ENCODE measurements at places on chromosomes 7 and 10.
A peak's percentile ranks its signal among the peaks of the same experiment; 100 is the strongest.

GRCh38 chr10:114420811-114421485 lies 16.6 kb upstream of the AFAP1L2 start:
- no peak for DNase-seq

GRCh38 chr10:91349381-91349780 lies 60.8 kb upstream of the HECTD2 start:
- no peak for DNase-seq

GRCh38 chr7:142923391-142923790 lies 10.2 kb downstream of the TRPV5 start:
- no peak for DNase-seq

DNA sequence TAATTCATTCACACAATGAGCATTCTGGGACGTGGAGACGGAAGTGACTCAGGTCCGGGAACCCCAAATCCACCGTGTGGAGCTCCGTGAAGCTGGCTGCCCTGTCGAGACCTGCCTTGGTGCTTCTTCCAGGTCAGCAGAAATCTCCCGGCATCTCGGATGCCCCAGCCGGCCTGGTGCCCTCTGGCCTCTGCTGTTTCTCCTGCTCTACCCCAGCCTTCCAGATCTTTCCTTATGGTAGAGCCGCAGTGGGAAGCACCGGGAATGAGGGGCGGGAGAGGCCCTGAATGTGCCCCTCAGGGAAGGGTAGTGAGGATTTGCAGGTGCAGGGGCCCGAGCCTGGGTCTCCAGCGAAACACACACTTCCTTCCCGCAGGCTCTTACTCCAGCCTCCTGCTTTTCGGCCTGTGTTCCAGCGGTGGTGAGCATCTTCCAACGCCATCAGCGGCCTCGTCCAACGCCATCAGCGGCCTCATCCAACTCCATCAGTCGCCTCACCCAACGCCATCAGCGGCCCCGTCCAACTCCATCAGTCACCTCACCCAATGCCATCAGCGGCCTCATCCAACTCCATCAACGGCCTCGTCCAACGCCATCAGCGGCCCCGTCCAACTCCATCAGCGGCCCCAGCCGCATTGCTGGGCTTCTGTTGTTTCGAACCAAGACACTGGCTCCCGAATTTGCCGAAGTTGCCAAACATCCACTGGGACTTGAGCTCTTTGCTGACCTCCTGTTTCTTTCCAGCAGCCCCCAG lies 57.1 kb upstream of the PDGFA start:
- no peak for DNase-seq

- DNase-seq, result no peak
These were observed 522.1 kb upstream of the FOXK1 start for GRCh38 chr7:4159761-4160554.

GRCh38 chr10:99612167-99612831 lies 7.9 kb downstream of the SLC25A28 start:
- peak; percentile 23 for DNase-seq

- no peak for DNase-seq
These were observed 1243.2 kb downstream of the SORCS1 start for GRCh38 chr10:105921348-105921747.

GRCh38 chr10:54259104-54259503 lies 541.9 kb downstream of the PCDH15 start:
- no peak for DNase-seq

DNA sequence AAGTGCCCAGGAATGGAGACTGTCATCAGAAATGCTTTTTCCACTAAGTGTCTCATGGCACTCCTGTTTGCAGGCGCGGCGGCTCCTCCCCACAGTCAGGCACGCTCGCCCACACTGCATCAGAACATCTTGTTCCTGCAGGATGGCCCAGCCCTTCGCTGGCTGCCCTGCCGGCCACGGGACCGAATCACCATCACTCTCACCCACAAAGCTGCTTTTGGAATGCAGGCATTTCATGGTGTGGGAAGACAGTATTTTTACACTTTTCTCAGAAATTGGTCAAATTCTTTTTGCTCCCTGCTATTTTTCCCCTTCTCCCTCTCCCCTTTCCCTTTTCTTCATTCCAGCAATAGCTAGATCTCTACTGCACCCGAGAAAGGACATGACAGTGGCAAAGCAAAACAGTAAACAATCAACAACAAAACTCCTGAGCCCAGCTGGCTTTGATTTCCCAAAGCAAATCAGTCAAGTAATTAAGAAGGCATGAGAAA lies 176.1 kb upstream of the TNS3 start:
- no peak for DNase-seq

DNA sequence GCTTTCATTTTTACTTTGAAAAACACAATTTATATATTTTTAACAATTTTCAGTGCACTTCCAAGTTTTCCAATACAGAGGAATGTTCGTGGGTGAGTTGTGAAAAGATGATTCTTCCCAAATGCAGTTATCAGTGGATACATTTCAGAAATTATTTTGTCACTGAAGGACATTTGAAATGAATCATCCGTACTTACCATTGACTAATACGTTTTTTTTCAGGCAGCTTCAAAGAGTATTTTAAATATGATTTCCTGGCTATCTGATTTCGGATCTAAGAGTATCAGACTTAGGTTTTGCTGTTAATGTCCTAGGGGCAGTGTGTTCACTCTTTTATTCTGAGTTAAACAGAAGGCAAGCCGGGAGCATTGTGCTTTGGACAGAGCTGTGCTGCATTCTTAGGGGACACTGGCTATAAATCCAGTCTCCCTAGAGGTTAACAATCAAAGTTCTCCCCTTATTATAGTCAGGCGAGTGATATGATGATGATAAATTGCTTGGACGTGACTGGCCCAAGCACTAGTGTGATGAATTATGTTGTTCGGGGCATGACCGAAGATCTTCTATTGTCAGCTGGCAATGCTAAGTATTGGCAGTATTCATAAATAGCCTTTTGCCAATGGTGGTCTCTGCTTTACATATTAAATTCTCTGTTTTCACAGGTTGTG lies 4.5 kb downstream of the PTER start:
- DNase-seq, result no peak

DNA sequence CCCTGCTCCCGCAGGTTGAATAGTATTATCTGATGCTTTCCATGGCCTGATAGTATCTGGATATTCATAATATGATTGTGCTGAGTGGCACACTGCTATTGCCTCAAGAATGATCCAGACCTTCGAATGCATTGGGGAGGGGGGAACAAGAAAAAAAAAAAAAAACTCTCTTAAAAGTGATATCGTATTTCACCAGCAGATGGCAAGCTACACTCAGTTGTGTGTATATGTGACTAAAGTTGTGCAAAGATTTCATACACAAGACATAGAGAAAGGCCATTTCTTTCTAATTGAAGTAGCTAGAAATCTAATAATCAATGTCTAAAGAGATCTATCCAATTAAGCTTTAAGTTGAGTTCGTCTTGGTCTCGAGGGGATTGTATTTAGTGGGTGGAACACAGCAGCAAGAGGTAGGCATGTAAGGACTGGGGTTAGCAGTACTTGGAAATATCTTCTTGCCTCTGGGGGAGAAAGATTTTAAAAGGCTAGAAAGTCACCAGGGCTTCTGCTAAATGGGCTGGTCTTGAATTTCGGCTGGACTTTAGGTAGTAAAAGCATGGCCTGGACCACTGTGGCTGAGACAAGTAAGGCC lies 15.3 kb downstream of the SFRP4 start:
- no peak for DNase-seq

GRCh38 chr10:103197174-103197573 lies 4.1 kb upstream of the NT5C2 start:
- DNase-seq, result no peak

- no peak for DNase-seq
These were observed 94.9 kb upstream of the DLX6 start for GRCh38 chr7:96910486-96910885.

GRCh38 chr7:23696916-23697441 lies 13.0 kb upstream of the STK31 start:
- DNase-seq, result peak; percentile 20

DNA sequence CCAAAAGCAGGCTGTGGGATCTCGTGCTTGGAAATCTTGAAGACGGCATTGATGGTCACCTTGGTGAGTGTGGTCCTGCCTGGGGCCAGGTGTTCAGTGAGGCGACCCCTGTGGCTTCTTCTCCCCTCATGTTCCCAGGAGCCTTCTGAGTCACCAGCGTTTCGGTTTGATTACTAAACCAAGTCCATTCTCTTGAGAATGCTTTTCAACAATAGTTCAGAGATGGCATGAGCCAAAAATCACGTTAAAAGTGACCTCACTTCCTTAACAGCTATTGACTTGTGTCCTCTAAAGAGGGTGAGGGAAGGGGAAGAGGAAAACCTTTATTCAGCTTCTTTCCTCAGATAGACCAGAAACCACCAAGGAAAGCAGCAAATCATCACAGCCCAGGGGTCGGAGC lies 315.2 kb downstream of the GATA3 start:
- peak; percentile 13 for DNase-seq

- no peak for DNase-seq
These were observed 44.9 kb upstream of the CNPY1 start for GRCh38 chr7:155591055-155591775.

- DNase-seq, result no peak
These were observed 246.1 kb downstream of the RPS24 start for GRCh38 chr10:78279756-78280155.

DNA sequence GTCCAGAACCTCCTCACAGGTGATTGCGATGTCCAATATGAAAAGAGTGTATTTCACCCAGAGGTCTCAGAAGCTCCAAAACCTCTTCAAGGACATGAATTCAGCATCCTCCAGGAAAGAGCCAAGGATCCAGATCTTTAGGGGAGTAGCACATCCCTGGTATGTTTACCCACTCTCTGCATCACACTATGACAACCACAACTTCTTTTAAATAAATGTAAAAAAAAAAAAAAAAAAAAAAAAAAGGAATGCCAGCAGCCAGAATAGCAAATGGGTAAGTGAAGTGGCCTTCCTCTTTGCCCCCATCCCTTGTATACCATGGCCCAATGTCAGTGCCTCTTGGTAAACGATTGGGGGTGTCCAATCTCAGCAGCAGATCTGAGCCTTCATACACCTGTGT lies 67.3 kb downstream of the SORBS1 start:
- no peak for DNase-seq

DNA sequence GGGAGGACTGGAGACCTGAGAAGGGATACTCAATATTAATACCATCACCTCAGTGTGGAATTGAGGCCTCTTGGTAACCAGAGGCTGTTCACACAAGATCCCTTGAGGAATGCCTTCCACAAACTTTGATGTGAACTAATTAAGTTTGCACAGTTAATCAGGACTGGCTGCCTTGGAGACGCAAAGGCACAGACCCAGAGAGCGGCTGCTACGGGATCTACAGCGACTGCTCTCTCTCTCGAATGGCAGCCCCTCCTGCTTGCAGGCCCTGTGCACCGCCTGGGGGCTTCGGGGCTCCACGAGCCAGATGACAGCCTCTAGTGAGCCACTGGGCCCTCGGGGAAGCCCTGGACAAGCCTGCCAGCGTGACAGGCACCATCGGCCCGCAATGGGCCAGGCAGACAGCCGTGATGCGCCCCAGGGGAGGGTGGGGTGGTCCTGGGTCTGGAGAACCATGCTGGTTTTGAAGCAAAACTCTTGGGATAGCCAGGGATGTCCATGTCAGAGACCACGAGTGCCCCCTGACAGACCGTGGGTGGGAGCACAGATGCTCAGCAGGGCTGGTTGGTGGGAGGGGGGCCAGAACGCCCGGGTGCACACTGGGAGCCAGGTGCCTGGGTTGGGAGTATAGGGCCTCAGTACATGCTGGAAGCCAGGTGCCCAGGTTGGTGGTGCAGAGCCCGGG lies 195.6 kb downstream of the ELFN1 start:
- no peak for DNase-seq

GRCh38 chr10:86344714-86345161 lies 21.9 kb downstream of the GRID1 start:
- no peak for DNase-seq

DNA sequence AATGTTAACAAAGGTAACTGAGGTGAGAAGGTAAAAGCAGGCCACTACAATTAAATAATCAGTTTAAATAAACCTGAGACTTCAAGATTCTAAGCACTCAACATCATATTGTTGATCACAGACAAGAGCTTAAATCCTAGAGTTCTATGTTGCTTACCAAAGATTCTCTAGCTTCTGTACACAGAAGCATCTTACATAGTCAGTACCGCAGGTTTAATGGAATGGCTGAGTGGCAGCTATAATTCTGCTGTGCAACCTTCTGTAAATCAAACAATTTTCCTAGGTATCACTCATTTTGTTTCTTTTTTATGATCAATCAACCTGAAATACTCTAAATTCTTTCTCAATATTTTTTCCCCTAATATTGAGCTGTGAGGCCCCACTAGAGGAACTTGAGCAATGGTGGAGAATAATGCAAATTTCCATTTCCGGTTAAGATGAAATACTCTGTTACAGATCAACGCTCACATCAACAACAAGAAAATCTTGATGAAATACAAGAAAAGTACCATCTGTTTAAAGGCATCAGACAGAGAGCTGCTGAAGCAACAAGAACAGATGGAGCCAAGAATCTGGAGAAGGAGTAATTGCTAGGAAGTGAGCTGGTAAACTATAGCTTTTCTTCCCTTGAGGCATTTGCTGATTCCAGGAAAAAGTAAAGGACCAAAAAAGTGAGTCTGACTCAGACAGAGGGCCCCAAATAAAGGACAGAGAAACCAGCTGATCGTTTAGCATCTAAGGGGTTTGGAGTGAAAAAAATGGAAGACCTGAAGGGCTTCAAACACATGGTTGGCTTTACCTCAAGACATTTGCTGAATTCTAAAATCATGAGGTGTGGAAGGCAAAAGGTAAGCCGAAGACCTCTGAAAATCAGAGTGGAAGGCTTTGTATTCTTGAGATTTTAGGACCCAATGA lies 22.6 kb downstream of the PNPLA8 start:
- no peak for DNase-seq

- no peak for DNase-seq
These were observed 54.2 kb upstream of the SVIL start for GRCh38 chr10:29689001-29689400.

DNA sequence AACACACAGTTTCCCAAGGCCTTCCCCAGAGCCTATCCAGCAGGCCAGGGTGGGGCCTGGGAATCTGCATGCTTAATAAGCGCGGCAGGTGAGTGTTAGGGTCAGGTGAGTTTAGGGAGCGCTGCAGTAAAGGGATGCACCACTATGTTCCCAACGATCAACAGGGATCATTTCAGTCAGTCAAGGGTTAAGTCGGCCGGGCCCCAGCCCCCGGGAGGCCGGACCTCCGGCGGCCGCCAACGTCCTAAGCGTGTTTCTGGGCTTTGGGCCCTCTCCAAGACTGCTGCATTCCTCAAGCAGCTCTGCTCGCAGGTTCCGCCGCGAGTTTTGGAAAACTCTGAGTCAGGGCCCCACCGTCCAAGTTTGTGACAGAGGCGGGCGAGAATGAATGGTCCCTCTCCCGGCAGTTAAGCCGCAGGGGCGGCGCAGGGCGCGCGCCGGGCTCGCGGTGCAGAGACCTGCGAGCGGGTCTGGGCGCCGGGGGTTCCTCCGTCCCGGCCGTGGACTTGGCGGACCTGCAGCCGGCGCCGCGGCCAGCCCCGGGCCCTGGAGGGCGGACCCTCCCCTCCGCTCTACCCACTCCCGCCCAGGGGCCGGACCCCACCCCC lies 81.6 kb downstream of the ARHGAP22 start:
- DNase-seq, result no peak

GRCh38 chr7:44194069-44194468 lies 4.8 kb upstream of the GCK start:
- DNase-seq, result no peak

- DNase-seq, result no peak
These were observed 82.8 kb downstream of the AHCYL2 start for GRCh38 chr7:129307592-129307991.

GRCh38 chr10:43594944-43595589 lies 11.2 kb upstream of the ZNF485 start:
- no peak for DNase-seq

GRCh38 chr7:28904578-28905048 lies 53.5 kb downstream of the TRIL start:
- DNase-seq, result no peak

All from GM12891 (cell line).